CD4-positive, alpha-beta T cell treated with Interleukin-12 subunit alpha and Interleukin-12 subunit beta, for 1 hour (primary cell): ENCODE measurements at places on chromosomes 3 and 15.

- no peak for DNase-seq
Observed at GRCh38 chr15:25532269-25533140, 93.7 kb upstream of the UBE3A start.

DNA sequence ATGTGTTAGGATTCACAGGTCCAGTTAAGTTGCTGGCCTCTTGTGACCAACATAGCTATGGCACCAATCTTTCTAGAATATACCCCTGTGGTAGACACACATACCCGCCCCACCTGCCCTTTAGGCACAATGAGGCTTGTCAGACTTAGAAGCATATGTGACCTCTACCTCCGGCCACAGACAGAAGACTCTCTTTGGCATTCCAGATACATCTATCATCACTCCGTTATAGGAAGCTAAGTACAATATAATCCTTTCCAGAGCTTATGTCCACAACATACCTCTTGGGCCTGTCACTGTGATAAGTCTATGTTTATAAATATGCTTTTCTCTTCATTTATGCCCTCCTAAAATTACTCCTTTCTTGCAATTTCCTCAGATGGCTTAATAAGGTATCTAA, 39.8 kb downstream of the CD47 start:
- DNase-seq, result no peak

- DNase-seq, result no peak
Observed at GRCh38 chr3:16056217-16056616, 118.3 kb upstream of the GALNT15 start.

DNA sequence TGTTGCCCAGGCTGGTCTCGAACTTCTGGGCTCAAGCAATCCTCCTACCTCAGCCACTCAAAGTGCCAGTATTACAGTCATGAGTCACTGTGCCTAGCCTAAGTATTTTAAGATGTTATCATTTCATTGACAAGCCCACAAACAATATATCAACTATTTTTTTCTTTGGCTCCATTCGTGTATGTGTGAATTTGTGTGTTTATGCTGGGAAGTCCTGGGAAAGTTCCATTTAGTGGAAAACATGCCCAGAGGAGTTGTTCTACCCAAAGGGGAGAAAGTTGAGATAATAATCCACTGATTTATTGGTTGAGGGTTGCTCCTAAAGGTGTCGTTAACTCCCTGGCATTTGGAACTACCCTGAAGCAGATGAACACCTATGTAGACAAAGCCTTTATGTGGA, 58.8 kb downstream of the KIF9 start:
- no peak for DNase-seq

- no peak for DNase-seq
Observed at GRCh38 chr15:25810154-25810553, 53.0 kb downstream of the ATP10A start.

DNA sequence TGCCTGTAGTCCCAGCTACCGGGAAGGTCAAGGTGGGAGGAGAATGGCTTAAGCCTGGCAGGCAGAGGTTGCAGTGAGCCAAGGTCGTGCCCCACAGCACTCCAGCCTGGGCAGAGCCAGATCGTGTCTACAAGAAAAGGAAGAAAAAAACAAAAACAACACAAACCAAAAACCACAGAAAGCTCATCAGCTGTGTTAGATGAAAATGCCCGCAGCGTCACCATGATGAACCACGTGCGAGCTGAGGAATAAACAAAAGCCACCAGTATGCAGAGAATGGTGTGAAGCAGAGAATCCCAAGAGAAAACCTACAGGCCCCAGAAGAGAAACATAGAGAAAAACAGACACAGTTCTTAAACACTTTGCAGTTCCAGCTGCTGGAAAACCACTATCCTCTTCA, 19.7 kb upstream of the TM4SF19 start:
- peak; percentile 26 for DNase-seq

DNA sequence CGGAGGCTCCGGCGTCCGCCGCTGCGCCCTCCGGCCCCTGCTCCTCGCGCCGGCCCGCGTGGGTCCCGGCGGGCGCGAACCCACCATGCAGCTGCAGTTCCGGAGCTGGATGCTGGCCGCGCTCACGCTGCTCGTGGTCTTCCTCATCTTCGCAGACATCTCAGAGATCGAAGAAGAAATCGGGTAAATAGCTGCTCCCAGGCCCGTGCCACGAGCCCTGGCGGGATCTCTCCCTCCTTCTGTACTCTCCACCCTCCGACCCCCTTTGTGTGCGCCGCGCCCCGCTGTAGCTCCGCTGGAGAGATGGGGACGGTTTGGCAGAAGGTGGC, 263 bp downstream of the ST8SIA2 start:
- DNase-seq, result no peak

DNA sequence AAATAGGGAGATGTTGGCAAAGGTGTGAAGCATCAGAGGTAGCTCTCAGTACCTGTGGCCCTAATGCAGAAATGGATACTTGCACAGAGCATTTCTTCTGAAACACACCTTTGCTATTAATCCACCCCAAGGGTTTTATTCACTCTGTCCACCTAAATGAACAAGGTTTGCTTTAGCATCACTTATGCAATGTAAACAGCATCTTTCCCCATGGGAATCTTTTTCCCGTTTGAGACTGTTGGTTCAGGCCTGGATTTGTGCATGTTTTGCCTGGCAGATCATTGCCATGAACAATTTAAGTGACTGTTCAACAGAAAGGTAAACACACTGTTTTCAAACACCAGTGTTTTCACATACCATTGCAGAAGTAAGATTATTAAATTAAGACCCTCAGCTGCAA, 508.3 kb downstream of the SOX2 start:
- DNase-seq, result no peak

- DNase-seq, result no peak
Observed at GRCh38 chr15:58392141-58392540, 39.6 kb upstream of the LIPC start.

GRCh38 chr15:60933900-60934885, 294.9 kb downstream of the RORA start:
- DNase-seq, result no peak

DNA sequence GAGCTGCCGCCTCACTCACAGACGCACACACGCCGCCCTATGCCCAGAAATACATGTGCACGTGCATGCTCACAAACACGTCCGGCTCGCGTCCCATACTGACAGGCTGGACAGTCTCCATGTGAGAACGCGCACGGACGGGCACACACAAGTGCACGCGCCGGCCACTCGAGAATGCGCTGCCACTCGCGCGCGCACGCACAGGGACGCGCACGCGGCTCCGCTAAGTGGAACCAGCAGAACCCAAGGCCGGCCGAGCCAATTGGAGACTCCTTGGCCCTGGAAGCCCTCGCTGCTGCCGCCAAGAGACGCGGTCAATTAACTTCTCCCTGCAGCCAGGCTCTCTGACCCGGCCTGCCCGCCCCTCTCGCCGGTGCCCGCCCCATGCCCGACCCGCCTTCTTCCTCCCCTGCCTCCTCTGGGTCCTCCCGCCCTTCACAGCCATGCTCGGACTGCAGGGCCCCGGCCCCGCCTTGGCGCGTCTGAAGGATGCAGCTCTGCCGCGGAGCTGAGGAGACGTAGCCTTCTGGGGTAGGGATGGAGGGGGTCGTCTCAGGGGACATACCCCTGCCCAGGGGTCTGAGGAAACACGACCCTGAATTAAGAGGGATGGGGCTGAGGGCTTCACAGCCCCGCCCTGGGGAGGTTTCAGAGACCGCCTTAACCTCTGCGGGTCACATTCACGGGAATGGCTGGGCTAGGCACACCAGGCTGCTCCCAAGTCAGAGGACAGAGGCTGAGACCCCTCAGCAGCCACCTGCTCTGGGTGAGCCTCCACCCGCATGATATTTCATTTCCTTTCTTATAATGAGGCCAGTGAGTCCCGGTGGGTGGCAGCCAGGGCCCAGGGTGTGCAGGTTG, 15.0 kb downstream of the PTH1R start:
- DNase-seq, result peak; percentile 14

- no peak for DNase-seq
Observed at GRCh38 chr3:126136428-126137220, 43.8 kb downstream of the ALDH1L1 start.

GRCh38 chr3:119945291-119945690, 149.0 kb downstream of the GSK3B start:
- DNase-seq, result no peak

DNA sequence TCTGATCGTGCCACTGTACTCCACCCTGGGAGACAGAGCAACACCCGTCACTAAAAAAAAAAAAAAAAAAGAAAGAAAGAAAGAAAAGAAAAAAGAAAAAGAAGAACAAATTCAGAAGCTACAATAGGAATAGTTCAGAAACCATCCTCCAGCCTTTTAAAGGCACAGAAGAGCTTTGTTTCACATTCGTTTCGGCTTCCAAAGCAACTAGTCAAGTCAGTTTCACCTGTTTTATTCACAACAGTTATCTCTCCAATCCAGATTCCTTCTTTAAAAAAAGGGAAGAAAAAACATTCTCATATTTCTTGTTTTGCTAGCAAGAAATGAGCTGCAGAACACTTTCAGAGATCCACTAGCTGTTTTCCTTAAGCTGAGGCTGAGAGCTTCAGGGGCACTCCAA, 767.7 kb upstream of the CFAP20DC start:
- no peak for DNase-seq

- DNase-seq, result peak; percentile 31
Observed at GRCh38 chr3:46926871-46927717, 49.5 kb downstream of the CCDC12 start.

DNA sequence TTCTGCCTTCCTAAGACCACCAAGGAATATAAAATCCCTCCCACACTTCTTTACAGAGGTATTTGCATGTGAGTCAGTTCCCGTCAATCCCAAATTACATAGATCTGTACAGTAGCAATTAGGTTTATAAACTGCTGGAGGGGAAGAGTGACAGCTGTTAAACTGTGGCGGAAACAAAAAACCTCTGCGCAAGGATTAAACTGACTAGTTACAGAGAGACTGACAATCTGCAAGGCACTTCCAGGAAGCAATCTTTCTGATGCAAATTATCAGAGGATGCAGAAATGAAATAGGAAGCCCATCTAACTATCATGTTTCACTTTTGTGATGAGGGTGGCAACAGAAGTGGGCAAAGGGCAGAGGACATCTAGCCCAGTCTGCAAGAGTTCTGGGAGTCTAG, 150.4 kb downstream of the RTP4 start:
- DNase-seq, result no peak

- DNase-seq, result no peak
Observed at GRCh38 chr15:57503911-57504598, 87.6 kb upstream of the MYZAP start.

DNA sequence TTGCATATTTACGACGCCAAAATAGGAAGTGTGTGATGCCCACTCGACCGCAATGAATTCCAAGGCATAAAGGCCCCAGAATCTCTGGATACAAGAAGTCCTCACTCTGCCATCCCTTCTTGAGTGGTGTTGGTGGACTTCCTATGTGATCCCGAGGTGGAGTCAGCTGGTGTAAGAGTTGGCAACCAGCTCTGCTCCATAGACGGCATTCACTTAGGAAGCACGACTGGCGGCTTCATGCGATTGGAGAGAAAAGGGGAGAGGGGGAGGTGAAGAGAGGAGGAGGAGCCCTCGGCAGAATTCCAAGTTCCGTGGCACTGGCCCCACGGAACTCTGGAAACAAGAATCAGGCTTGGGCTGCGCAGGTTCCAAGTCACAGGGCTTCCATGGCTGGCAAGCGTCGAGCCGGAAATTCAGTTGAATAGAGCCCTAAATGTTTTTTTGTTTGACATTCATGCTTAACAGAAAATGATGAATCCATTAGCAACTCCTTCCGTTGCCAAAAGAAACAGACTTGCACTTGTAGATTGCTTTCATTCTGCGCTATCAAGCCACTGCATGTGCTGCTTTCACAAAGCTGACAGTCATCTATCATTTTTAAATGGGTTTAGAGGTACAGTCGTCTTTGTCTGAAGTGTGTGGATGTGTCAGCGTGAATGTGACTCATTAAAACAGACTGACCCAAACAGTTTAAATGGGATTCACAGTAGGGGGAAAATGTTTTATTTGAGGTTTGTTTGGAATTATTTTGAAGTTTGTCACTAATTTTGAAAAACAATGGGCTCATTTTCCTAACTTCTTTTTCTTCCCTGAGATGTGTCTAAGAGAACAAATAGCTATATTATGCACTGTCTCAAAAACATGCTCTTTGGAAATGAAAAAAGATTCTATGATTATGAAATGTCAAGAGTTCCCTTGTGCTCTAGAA, 428.3 kb upstream of the ATP11B start:
- no peak for DNase-seq

DNA sequence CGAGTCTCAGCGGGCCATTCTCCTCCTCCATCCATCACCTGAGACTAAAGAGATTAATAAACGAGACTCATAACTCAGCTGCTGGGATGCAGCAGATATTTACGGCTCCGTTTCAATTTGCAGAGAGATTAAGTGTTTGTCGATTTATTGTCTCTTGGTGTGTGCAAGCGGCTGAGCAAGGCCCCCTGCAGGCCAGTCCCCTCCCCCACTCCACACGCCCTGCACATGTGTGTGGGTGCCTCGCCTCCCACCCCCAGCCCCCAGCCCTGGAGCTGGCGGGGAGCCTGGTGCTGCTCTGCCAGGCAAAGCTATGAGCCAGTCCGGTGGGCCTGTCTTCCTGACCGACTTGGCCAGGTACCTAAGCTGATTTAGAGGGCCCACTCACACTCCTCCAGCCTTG, 63.0 kb downstream of the CYP11A1 start:
- no peak for DNase-seq

- DNase-seq, result no peak
Observed at GRCh38 chr15:101152914-101153313, 98.9 kb downstream of the CHSY1 start.

DNA sequence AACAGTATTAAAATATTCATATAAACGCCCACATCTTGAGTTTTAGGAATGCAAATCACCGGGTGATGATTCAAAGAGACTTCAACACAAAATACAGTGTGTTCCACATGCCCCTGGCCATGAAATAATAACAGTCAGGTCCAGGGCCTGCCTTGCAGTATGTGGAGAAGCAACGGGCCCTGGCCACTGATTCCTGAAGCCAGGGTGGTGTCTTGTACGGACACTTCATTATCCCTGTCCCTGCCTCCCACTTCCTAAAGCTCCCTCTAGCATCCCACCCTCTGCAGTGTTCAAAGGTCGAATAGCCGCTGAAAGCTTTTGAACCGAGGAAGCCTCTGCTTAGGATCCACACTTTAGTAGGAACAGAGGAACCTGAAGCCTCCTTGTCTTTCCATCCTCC, 50.4 kb upstream of the PCSK6 start:
- no peak for DNase-seq

DNA sequence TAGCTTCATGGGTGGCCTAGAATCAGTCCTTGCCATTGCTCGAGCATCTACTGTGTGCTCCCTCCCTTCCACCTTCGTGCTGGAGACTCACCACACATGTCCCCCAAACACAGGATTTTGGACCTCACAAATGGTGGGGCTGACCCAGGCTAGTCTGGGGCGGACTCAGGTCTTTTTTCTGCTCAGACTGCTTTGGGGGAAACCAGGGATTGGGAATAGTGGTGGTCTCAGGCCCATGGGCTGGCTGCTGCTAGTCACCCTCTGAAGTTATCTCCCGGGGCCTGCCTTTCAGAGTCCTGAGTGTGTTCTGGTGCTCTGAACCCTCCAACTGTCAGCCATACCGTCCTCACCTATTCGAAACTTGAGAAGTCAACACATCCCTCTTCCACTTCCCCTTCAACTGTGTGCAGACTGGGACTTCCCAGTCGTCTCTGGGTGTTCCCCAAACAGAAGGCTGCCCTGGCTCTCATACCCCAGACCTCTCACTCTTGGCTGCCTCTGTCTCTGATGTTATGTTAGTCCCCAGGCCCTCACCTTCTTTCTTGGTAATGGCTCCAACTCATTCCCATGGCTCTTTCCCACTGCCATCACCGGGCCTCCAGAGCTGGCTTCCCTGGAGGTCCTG, 46.0 kb downstream of the PPCDC start:
- DNase-seq, result peak; percentile 17

GRCh38 chr3:125072749-125073389, 17.1 kb upstream of the HEG1 start:
- DNase-seq, result no peak
